H1 (cell line): ENCODE measurements at places on chromosomes 4 and X. TPM values are rescaled to one million over a fixed set of nuclear protein-coding genes. Genes with fewer than 3 reads are reported as not detected.

GRCh38 chr4:23484689-23485088 lies 405.2 kb downstream of the PPARGC1A start:
- no peak for DNase-seq

DNA sequence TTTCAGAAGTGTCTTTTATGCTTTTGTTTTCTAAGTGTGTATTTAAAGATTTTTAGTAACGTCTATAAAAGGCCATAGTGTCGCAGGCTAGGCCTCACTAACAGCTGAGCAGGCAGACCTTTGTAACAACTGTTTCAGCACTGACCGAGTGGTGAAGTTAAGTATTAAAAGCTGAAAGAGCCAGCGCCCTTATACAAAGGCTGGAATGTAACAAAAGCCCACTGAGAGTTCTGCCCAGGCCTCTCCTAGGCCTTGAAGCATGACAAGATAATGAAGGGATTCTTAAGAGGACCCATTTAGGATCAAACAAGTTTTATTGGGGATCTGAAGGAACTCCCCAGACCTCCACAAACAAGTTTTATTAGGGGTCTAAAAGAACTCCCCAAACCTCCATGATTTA lies 722.5 kb upstream of the PRKX start:
- DNase-seq = no peak

- DNase-seq = no peak
These were observed 38.6 kb downstream of the TRPC5OS start for GRCh38 chrX:111914398-111915090.

GRCh38 chr4:155305619-155306018 lies 71.1 kb downstream of the MAP9 start:
- no peak for DNase-seq

DNA sequence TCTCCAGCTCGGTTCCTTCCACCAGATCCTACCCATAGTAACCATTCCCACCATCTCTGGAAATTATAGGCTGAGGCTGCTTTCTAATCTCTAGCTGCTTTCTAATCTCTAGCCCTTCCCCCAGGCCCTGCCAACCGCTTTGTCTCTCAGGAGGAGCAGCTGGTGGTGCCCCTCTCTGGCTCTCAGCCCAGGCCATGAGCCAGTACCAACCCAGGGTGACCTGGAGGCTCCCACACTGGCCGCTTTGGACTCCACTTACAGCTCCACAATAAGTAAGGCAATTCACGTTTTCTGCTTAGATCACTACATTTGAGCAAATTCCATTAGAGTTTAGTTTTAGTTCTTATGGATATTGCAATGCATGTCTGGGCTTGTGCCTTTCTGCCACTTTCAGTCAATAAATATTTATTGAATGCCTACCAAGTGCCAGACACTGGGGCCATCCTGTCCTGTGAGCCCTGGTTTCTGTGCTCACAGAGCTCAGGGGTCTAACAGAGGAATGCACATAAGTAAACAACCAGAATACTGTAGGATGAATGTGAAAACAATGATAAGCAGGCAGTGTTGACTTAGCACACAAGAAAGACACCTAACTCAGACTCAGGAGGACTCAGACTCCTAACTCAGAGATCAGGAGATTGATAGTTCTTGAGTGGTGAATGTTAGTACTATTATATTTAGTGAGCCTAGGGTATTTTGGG lies 38.9 kb downstream of the SMC1A start:
- DNase-seq = no peak

VSIG1 gene
- 1.6 and 2.2 TPM in 2 replicates for total RNA-seq

MAGEB6 gene
- not detected in 2 replicates for total RNA-seq

FRG1 gene
- 31.8 and 35.5 TPM in 2 replicates for total RNA-seq

FOXR2 gene
- total RNA-seq = not detected in 2 replicates

CENPE gene
- total RNA-seq = 49.0 and 51.0 TPM in 2 replicates

LDB2 gene
- total RNA-seq = 42.7 and 57.0 TPM in 2 replicates
